Urinary bladder (tissue), 4 donors: ENCODE measurements at places on chromosomes 11 and 22.

GRCh38 chr11:12077535-12078280 lies 32.7 kb upstream of the MICAL2 start:
- DNase-seq, result no peak

GRCh38 chr11:65373839-65374580 lies 8.4 kb downstream of the SLC25A45 start:
- no peak for DNase-seq

- DNase-seq, result no peak
These were observed 28.8 kb downstream of the TEAD1 start for GRCh38 chr11:12702999-12703453.

DNA sequence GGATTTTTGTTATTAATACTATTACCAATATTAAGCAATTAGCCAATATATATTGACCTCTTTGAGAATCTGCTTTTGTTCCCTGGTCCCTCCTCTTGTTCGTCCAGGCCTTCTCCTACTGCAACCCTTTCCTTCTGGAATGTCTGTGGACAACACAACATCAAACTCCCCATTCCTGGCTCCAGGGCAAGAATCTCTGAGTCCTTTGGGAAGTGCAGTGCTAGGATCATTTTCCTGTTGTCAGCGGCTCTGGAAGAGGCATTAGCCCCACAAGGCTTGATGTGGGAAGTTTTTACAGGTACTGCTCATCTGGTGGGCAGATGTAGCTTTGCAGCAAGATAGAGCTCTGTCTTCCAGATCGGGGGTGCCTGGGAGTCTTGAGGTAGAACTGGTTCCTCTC lies 74.3 kb downstream of the RPUSD4 start:
- DNase-seq, result no peak

DNA sequence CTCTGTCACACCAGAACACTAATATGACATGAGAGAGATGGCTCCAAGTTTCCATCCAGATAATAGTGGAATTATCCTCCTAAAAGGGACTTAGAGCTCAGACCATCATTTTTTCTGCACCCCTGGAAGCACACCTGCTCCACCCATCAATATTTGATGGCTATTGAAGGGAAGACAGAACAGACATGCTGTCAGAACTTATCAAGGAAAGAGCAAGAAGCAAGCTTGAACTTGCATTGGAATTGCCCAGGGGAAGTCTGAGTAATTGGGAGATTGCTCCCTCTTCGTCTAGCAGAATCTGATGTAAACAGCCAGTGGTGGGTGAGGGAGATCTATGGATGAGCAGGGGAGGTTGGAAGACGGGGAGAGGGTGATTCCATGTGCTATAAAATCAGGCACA lies 874.4 kb upstream of the TENM4 start:
- DNase-seq, result no peak

- no peak for DNase-seq
These were observed 193.2 kb upstream of the PLET1 start for GRCh38 chr11:112453601-112454577.

DNA sequence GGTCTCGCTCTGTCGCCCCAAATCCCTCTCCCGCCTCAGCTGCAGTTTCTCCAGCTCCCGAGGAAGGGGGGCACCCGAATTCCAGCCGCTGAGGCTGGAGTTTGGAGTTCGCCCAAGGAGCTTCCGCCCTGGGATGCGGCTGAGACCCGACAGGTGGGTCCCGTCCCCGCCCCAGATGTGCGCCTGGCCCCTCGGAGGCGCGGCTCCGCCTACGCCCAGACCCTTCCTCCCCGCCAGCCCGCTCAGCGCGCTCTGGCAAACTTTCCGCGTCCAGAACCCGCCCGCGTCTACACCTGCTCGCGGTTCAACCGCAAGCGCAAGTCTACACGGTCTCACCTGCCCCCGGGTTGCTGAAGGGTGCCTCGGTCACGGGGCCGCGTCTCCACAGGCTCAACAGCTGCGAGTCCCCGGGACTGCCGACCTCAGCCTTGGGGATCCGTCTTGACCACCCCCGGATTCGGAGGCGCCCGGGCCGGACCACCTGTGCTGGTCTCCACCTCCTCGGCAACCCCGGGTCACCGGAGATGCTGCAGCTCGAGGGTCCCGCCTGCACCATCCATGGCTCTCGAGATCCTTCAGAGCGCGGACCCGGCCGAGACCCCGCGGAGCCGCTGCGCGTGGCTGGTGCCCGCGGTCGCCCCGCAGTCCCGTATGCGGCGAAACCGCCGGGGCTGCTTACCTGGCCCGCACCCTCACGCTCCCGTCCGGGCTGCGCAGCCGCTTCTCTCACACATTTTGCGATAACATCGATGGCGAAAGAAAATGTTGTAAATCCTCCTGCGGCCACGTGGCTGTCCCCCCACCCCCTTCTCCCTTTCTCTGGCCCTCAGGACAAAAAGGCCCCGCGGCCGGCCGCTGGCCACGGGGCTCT lies 63.6 kb downstream of the NFAM1 start:
- DNase-seq, result no peak

DNA sequence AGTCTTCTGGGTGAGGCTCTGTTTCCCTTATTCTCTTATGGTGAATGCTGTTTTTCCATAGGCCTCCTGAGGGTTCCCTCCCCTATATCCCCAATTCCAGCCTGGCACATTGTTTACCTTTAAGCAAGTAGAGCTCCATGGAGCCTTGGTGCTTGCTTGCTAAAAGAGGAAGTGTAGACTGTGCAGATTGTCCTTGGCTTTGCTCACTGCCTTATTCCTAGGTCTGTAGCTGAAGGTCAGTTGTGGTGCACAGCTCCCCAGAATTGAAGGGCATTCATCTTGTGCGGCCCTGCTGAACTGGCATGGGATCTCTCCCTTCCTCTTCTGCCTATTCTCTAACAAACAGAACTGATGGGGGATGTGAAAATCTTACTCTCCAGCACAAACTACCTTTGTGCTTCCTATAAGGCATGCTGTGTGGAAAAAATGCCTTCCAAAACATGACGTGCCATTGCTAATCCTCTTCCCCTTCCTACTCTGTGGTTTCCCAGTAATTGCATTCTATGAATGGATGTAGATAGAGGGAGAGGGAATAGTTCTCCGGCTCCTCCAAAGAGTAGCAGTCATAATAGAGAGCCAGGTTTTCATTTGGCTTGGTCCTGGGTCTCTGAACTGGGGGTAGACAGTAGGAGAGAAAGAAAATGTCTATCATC lies 34.2 kb upstream of the PLET1 start:
- DNase-seq, result no peak

- DNase-seq, result no peak
These were observed 36.4 kb downstream of the KCNJ4 start for GRCh38 chr22:38418589-38418988.

GRCh38 chr11:93396316-93396715 lies 65.8 kb downstream of the DEUP1 start:
- DNase-seq, result no peak

DNA sequence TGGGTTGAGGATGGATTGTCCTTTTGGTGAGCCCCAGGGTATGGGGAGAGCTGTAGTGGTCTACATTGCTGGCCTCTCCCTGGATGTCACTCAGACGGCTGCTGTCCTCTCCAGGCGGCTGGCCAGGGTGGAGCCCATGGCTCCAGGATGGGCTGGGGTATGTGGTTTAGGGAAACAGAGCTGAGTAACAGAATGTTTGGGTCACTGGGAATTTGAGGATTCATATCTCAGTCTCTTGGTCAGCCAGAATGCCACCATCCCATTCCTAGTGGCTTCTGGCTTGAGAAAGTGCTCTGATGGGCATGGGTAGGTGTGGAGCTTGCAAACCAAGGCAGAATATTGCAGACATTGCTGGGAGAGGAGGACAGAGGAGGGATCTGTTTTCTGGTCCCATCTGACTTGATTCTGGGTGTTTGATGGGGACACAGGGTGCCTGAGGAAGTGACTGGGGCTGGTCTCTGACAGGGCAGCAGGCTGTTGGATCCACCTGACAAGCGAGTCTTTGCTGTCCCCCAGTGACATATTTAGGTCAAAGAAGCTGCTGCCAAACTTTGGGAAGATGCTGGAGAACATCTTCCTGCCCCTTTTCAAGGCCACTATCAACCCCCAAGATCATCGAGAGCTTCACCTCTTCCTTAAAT lies 41.4 kb downstream of the AMPD3 start:
- DNase-seq, result no peak

DNA sequence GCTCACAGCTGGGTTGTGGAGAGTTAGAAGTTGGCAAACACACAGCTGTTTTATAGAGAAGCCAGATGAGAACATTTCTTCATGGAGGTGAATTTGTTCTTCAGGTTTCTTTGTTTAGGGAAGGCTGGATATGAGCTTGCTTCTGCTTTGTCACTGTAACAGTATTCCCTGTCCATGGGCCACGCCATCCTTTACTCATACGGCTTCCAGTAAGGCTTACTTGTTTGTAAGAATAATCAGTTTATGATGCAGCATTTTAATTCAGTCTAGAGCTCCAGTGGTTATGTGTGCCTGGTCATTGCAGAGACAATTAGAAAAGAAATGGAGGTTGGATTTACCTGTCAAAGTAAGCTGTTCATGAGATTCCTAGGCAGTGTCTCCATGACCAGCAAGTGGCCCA lies 131.8 kb downstream of the TRIM44 start:
- no peak for DNase-seq

DNA sequence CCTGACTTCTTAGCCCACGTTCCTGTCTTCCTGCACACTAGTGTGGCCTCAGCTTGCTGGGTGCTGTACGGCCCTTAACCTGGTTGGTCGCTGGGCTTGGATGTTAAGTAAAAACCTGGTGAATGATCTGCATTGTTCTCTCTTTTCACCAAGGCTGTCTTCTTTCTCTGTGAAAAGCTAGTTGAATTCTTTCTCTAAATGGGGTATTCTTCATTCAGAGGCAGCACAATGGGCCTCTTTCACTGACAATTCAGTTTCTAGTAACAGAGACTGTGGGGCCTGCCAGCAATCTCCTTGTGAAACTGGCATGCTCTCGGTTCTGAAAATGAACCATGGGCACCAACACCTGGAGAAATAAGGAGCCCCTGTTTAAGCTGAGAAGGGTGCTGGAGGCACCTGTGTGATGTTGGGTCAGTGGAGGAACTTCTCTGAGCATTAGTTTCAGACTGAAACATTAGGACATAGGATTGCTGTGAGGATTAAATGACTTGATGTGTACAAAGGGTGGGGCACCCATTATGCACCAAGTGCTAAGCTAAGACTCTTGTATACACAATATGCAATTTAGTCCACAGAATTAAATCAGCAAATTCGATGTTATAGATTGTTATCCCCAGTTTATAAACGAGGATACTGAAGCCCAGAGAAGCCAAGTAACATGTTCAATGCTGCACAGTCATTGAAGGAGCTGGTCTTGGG lies 33.1 kb upstream of the ELF5 start:
- no peak for DNase-seq
